ENCODE measurements at places on chromosomes 12 and 14. TPM values are rescaled to one million over a fixed set of nuclear protein-coding genes. Genes with fewer than 3 reads are reported as not detected.

- no peak for DNase-seq
Measured at GRCh38 chr12:59574406-59574805, 21.4 kb upstream of the SLC16A7 start.

Gene FGF6
- not detected for total RNA-seq

DNA sequence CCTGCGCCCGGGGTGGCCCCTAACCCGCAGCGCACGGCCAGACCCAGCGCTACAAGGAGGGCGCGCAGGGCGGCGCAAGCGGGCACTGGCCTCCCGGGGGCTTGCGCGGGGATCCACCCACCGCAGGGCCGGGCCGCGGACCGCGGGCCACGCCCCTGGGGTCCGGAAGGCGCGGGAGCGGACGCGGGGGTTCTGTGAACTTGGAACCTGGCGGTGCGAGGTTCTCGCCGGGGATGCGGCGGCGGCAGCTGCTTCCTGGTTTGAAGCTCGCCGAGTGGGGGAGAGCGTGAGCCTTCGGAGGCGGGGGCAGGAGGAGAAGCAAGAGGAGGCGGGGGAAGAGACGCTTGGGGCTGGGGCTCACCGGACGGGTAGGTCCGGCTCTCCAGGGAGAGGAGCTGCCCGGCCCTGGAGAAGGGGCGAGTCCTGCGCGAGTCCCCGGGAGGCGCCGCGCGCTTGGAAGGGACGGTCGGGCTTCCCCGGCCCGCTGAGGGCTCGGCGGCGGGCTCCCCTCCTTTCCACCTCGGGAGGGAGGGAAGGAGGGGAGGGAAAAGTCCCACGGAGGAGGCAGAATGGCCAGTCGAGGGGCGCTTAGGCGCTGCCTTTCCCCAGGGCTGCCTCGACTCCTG is at the start of gene PRKCH:
Gene PRKCH, plus strand, starts transcription at position 195 of the 626 bp plus-strand sequence. CDS start 523 bp downstream, outside the sequence.
- DNase-seq = peak; percentile 36

Gene PPP1R1A
- total RNA-seq = 13.1 TPM

- DNase-seq = no peak
Measured at GRCh38 chr12:47855502-47855901, 35.8 kb upstream of the HDAC7 start.

- no peak for DNase-seq
Measured at GRCh38 chr14:50874757-50875156, 2.9 kb downstream of the ABHD12B start.

DNA sequence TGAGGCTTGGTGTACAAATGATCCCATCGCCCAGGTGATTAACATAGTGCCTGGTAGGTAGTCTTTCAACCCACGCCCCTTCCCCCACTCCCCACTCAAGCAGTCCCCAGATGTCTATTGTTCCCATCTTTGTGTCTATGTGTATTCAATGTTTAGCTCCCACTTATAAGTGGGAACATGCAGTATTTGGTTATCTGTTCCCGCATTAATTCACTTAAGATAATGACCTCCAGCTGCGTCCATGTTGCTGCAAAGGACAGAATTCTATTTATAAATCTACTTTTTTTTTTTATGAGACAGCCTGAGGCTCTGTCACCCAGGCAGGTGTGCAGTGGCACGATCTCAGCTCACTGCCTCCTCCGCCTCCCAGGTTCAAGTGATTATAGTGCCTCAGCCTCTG is 15.7 kb downstream of the SPX start:
- DNase-seq = no peak

Gene TEAD4
- 116 TPM for total RNA-seq

DNA sequence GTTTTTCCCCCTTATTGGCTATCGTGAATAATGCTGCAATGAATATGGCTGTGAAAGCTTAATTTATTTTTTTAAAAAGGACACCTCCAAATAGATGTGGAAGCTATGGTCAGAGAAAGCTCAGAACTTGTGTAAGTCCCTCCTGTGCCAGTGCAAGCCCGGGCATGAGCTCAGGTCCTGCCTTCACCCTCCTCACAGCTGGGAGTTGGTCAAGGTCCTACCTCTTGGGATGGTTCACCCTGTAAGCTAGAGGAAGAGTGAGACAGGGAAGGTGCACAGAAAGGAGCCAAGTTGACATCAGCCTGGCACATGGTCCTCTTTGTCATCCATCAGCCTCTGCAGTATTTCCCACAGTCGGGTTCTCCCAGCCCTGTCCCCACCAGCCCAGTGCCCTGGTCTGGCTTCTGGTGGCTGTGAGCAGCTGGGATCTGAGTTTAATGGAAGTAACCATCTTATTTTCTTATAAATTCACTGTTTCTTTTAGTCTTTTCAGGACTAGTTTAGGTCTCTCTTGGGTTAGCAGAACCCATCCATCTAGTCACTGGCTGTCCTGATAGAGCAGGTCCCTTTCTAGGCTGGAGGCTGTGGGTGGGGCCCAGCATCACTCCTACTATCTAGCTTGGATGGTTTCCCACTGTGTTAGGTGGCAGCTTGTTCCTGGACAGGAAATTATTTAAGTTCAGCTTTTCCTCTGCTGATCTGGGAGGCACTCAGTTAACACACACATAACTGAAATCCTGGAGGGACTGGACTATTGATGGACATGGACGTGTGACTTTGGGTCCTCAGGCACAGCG is 11.8 kb upstream of the PLEKHG3 start:
- no peak for DNase-seq

DNA sequence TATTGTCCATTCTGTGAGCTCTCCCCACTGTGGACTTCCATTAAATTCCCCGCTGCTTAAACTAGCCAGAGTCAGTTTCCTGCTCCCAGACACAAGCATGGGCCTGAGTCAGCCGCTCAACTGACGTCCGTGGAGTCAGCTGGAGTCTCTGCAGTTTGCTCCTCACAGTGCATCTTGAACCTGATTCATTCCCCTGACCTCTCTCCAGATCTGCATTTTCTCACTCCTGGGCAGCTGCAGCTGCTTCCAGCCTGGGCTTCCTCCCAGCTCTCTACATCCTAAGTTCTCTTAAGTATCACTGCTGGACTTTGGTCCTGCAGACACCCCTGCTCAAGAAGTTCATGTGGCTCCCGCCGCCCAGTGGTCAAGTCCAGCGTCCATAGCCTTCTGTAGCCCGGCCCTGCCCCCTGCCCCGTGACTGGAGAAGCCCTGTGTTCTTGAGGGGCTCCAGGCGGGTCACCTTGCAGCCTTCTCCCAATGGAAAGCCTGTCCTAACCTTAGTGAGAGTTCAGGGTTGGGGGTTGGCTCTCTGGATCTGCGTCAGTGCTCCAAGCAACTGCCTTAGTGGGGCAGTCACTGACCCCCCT is 20.0 kb downstream of the NFKBIA start:
- DNase-seq = no peak

GRCh38 chr12:64180951-64181350 is 41.1 kb downstream of the KICS2 start:
- DNase-seq = no peak

DNA sequence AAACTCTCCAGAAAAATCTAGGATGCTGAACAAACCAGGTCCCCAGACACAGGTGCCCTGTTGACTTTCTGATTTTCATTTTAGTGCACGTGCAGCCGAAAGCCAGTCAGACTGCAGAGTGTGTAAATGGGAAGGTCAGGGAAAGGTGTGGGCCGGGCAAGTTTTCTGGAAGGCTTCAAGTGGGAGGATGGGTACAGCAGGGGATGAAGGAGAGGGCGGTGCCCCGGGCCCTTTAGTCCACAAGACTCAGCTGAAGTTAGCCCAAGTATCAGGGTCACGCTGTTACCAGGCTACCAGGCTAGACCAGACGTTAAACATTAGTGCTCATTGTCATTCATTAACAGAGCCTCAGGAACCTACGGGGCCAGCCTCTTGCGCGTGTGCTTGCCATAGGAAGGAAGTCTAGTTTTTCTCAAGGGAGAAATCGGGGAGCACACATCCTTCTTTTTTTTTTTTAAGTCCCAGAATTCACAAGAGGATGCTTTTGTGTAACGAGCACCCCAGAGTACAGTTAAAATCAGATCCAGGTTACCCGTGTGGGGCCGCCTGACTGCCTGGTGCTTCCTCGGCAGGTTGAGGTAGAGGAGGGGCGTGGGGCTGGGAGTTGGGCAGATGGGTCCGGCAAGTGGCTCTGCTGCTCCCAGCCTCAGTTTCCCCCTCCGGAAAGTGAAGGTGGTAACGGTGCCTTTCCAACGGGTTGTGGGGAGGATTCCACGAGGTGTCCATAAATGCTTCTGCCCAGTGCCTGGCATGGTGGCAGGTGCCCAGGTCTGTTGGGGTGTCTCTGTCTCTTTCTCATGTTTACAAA is 19.1 kb downstream of the BCL7A start:
- DNase-seq = no peak

Gene GPRC5D
- not detected for total RNA-seq

DNA sequence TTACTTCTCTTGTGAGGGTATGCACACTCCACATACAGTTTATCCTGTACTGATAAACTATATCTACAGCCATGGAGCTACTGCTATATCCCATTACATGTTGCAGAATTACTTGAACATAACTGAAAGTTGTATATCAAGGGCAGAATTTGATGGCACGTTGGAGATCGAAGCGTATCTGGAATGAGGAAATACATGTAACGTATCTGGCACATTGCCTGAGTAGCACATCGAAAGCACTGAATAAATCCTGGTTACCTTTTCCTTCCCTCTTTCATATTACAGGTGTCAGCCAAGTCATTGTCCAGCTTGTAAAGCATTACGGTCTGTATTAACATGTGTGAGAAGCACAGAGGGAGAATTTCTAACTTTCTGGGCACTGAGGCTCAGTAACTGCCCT is 42.1 kb upstream of the LIN7A start:
- DNase-seq = no peak

DNA sequence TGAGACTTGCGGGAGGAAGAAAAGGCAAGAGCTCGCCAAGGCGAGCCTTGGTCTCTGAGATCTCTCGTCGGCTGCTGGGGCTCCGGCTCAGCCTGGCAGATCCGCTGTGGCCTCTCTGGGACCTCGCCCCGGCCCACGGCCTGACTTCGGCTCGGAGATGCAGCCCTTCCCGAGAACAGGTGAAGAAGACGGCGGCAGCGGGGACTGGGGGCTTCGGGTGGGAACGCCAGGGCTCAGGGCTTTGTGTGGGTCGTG is 6.0 kb upstream of the HOXC9 start:
- DNase-seq = no peak

DNA sequence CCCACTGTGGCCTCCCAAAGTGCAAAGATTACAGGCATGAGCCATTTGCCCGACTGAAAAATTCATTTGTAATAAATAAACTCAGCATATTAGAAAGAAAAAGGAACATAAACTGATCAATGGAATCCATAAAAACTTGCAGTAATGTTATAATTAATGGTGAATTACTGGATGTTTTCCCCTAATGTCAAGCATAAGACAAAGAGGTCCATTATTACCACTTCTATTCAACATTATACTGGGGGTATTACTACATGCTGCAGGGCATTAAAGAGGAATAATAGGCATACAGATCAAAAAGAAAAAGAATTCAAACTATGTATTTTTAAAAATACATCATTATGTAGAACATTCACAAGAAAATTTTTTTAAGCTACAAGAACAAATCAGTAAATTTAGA is 926.8 kb downstream of the LRFN5 start:
- DNase-seq = no peak
